GM12878 (cell line): ENCODE measurements at places on chromosomes 5 and 9.

- DNase-seq: no peak
These were observed 163.9 kb downstream of the ZNF608 start for GRCh38 chr5:124582561-124582840.

DNA sequence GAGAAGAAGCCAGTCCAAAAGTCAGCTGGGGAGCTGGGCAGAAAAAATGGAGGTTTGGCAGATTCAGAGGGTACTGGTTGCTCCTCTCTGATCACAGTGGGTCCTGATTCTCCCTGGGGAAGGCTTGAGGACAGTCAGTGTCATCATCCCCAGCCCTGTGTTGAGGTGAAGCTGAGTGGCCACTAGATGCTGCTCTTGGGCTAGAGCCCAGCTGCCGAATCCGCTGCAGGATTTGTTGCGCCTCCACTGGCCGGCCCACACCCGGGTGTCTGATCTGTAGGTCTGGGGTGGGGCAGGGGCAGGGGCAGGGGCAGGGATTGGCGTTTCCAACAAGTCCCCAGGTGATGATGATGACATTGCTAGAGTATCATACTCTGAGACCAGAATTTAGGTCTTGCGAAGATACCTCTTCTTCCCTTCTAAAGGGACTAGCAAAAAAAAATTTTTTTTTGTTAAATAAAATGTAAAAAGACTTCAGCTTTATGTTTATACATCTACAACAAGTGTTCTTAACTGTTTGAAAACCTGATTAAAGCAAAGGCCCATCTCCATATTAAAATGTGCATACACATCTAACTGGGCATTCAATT is 106.8 kb downstream of the PDE6A start:
- no peak for DNase-seq

DNA sequence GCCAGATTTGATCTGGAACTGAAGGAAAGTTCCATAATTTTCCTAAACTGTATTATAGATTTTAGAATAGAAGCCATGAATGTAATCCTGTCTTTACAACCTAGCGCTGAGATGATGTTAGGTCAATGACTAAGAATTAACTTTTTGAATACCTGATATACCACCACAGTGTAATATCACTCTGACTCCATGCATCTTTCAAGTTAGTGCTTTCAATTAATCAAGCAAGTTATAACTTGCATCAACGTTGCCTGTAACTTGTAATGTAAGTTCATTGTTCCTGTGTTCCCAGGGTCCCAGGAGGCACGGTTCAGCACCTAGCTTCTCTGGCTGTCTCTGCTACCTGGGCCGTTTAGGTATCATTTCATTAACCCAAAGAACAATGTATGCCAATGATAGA is 139.3 kb downstream of the CSNK1G3 start:
- DNase-seq: no peak

DNA sequence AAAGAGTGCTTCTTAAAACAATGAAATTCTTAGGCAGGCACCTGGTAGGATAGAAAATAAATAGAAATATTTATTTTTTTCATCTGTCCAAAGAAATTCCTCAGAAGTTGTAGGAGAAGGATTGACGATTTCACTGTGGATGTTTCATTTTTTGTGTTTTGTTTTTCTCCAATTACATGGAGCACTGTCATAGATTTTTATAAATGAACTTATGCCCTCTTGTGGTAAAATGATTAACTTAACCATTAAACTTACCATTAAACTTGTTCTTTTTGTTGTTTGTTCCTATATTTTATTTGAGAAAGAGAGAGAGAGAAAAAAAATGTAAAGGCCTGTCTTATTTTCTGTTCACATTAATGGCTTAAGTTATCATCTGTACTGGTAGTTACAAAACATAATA is 339.2 kb downstream of the PRR16 start:
- no peak for DNase-seq

GRCh38 chr5:30879887-30880286 is 313.6 kb upstream of the CDH6 start:
- no peak for DNase-seq

GRCh38 chr5:57716661-57717060 is 234.1 kb upstream of the ACTBL2 start:
- DNase-seq: no peak

- no peak for DNase-seq
These were observed 2039.7 kb upstream of the WWC1 start for GRCh38 chr5:166251786-166252185.

DNA sequence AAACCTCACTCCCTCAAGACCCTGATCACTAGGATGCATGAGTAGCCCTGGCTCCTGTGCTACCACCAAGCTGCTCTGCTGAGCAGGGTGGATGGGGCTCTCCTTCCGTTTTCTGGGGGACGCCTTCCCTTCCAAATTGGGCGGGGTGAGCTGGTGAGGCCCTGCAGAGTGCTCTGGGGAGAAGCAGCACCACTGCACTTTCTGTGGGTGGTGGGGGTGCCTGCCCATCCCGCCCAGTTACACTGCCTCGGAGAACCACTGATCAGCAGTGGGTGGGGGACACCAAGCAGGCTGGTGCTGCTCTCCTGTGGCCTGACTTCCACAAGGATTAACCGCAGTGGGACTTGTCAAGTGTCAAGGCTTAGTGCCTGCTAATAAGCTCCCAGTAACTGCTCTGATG is 19.0 kb downstream of the GFPT2 start:
- DNase-seq: no peak

DNA sequence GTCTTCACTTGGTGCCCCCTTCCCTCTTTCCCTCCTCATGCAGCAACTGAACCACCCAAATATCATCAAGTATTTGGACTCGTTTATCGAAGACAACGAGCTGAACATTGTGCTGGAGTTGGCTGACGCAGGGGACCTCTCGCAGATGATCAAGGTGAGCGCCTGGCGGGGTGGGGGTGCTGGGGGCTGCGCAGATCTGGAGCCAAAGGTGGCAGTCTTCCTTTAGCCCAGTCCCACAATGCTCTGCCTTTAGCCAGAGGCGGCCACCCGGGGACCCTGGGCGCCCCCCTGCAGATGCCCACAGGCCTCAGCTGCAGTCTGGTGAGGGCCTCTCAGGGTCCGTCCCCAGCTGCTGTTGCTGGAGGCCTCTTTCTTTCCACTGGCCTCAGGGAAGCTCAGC is 63.7 kb downstream of the NEK6 start:
- no peak for DNase-seq

GRCh38 chr5:103602438-103602837 is 39.8 kb upstream of the NUDT12 start:
- DNase-seq: no peak

DNA sequence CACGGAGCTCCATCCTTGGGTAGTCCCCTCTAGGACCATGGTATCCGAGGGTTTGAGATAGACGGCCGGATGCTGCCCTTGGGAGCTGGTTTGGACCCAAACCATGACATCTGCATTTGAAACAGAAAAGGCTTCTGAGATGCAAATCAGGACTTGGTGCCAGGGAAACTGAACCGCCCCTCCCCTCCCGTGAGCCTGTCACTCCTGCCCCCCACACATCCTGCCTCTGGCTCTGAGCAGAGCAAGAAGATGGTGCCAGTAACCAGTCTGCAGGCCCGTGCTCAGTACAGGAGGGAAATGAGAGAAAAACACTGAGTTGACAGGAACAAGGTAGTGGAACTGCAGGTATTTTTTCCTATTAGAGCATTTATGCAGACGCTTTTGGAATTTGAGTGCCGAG is 18.6 kb downstream of the ARPC5L start:
- DNase-seq: no peak

GRCh38 chr9:79432485-79432884 is 139.3 kb upstream of the TLE4 start:
- DNase-seq: no peak

GRCh38 chr5:150261231-150261630 is 28.3 kb downstream of the CAMK2A start:
- no peak for DNase-seq

GRCh38 chr9:93091056-93091452 is 5.0 kb upstream of the CARD19 start:
- no peak for DNase-seq

- DNase-seq: no peak
These were observed 325.1 kb downstream of the SPATA31D1 start for GRCh38 chr9:82313697-82314096.

DNA sequence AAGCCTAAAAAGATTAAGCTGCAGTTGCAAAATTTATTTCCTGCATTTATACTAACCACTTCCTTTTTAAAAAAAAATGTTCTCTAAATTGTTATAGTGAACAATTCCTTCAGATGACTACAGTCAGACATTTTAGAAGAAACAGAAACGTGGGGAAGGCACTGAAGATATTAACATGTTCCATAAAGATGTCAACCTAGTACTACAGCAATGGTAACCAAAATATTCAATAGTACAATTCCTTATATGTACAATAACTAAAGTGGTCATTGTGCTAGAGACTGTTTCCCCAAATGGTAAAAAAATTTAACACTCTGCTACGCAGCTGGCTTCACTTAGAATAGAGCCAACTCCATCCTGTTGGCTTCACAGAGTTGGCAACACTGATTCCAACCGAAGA is 97.7 kb downstream of the FNBP1 start:
- no peak for DNase-seq

DNA sequence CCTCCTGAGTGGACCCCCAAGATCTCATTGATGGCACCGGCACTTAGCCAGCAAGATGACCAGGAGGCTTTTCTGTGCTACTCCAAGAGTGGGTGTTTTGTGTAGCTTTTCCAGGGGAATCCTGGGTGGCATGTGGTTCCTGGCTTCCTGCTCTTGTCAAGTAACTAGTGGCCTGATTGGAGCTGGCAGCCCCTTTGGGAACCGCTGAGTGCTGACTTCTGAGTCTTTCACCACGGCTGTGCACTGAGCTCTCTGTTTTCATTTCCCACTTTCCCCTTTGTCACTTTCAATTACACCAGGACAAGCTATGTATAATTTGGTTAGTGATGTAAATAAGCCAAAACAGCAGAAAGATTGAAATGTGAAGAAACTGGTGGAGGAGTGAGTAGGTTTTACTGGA is 255.4 kb downstream of the GOLPH3 start:
- no peak for DNase-seq

GRCh38 chr9:72443855-72444254 is 77.6 kb upstream of the TMC1 start:
- DNase-seq: peak; percentile 85

DNA sequence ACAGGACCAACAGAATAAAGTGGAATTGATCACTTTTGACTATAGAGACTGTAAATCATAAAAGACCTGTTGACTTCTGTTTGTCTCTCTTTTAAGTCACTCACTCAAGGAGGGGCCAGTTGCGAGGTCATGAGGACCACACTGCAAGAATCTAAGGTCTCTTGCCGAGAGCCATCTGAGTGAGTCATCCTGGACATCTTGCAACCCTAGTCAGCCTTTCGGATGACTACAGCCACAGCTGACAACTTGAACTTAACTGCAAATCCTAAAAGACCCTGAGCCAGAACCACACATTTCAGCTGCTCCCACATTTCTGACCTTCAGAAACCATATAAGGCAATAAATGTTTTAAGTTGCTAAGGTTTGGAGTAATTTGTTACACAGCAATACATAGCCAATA is 129.7 kb upstream of the RAD23B start:
- DNase-seq: no peak

DNA sequence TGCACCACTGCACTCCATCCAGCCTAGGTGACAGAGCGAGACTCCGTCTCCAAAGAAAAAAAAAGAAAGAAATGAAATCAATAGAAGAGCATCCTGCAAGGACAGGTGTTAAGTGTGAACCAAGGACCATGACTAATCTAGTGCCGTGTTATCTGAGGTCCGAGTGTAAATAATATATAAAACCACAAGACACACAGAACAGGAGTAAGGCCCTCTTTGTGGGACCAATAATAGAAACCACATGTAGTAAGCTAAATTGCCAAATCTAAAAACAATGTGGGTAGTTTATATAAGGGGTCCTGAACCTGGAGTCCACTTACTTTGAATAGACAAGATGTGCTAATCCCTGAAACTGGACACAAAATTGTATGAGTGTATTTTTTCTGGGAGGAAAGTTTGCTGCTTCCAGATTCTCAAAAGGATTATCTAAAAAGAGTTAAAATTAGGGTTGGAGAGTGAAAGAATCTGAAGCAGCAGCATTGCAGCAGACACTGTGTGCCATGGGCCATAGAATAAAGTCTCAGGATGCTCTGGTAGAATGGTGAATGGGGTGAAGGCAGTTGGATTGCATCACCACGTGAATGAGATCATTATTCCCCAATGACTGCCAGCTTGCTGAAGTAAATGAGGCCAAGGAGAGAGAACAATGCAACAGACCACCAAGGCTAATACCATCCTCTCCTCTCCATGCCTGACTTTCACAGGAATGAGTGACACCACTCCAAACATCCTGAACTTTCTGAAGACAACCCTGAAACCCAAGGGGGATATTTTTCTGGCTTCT is 222.7 kb downstream of the DCP2 start:
- DNase-seq: no peak

GRCh38 chr5:173903396-173904140 is 15.4 kb downstream of the CPEB4 start:
- no peak for DNase-seq

- DNase-seq: no peak
These were observed 48.7 kb upstream of the C5orf58 start for GRCh38 chr5:170183816-170184687.

GRCh38 chr5:171607863-171608262 is 177.8 kb upstream of the SMIM23 start:
- DNase-seq: no peak

DNA sequence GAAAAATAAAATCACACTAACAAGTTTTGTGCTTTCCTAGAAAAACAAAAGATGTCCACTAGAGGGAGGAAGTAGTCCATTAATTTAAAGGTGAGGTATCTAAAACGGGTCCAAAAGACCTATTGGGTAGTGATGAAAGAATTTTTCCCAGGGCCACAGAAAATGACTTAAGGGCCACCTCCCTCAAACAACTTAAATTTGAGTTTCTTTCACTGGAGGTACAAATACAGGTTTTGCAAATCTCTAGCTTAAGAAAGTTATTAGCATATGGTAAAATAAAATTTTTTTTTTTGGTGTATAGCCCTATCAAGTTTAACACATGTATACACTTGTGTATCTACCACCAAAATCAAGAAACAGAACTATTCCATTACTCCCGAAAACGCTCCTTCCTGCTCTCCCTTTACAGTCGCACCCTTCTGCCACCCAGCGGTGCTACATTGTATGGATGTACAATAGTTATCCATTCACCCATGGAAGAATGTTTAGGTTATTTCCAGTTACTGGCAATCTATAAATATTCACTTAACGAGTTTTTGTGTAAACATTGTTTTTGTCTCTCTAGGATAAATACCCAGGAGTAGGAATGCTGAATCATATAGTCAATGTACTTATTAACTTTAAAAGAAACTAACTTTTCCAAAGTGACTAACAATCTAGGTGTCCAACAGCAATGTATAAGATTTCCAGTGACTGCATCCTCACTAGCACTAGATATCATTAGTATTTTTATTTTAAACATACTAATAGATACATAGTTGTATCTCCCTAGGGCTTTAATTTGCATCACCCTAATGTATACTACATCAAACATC is 21.9 kb downstream of the DEPDC1B start:
- peak; percentile 20 for DNase-seq

DNA sequence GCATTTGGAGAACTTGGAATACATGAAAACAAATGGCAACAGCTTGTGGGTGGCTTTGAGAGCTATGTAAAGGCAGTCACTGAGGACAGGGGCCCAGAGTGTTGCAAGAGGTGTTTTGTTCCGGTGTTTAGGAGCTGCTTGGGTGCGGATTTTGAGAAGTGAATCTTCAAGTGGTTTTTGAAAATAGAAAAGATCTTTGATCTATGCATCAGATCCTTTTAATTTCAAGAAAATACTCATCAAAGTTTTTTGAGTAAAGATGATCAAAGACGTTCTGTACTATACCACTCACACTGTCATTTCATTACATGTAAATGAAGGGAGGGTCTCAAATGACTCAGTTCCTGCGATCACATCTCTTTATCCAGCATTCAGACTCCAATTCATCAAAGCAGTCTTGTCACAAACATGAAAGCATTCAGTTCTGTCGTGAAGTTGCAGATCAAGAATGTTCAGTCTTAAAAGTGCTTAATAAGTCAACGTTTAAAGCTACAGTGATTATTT is 112.5 kb downstream of the WDR41 start:
- peak; percentile 67 for DNase-seq
